ENCODE measurements at places on chromosomes 16 and 17. TPM values are rescaled to one million over a fixed set of nuclear protein-coding genes. Genes with fewer than 3 reads are reported as not detected.

CRHR1 gene
- total RNA-seq, result 1.1 TPM

AXIN2 gene
- total RNA-seq, result 44.3 TPM

MAP2K6 gene
- total RNA-seq, result 1.4 TPM

LPO gene
- 1.6 TPM for total RNA-seq

GNGT2 gene
- total RNA-seq, result 1.2 TPM

PPP1R1B gene
- total RNA-seq, result 13.4 TPM

TBC1D3E gene
- total RNA-seq, result not detected

PTX4 gene
- total RNA-seq, result not detected
